ENCODE measurements at places on chromosomes 7 and 10. TPM values are rescaled to one million over a fixed set of nuclear protein-coding genes. Genes with fewer than 3 reads are reported as not detected.

SEMA3A gene
- total RNA-seq = 60.3 TPM

ACHE gene
- not detected for total RNA-seq

SH2D4B gene
- total RNA-seq = under 0.01 TPM

CRPPA gene
- 0.26 TPM for total RNA-seq

SPDYE9 gene
- total RNA-seq = not detected

MSS51 gene
- total RNA-seq = 0.90 TPM

HECTD2 gene
- 1.6 TPM for total RNA-seq

WEE2 gene
- not detected for total RNA-seq

MYH16 gene
- 0.53 TPM for total RNA-seq

Measured in bronchial epithelial cell (primary cell).